ENCODE measurements at places on chromosomes 11 and 22. TPM values are rescaled to one million over a fixed set of nuclear protein-coding genes. Genes with fewer than 3 reads are reported as not detected.

Gene HTR3B
- total RNA-seq, result not detected

DNA sequence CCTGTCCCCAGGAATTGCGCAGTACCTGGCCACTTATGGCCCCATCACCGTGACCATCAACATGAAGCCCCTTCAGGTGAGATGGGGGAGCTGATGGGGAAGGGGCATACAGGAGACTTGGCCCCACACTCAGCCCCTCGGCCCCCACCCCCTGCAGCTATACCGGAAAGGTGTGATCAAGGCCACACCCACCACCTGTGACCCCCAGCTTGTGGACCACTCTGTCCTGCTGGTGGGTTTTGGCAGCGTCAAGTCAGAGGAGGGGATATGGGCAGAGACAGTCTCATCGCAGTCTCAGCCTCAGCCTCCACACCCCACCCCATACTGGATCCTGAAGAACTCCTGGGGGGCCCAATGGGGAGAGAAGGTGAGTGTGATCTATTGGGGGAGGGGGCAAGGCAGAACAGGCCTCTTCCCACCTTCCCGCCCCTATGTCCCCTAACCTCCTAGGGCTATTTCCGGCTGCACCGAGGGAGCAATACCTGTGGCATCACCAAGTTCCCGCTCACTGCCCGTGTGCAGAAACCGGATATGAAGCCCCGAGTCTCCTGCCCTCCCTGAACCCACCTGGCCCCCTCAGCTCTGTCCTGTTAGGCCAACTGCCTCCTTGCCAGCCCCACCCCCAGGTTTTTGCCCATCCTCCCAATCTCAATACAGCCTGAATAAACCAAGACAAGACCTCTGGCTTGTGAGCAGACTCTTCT, 3.6 kb downstream of the CTSW start:
- no peak for DNase-seq

DNA sequence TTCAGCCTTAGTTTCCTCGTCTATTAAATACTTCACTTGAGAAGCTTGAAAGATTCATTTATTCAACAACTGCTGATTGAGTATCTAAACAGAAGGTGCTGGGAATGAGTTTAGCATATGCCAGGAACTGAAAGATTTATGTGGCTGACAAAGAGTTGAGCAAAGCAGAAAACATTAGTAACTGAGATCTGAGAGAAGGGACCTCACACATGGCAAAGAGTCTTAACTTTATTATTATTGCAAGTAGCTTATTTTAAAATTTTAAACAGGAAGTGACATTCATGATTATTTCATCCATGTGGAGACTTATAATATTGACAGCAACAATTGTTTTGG, 133.6 kb downstream of the CASP12 start:
- no peak for DNase-seq

DNA sequence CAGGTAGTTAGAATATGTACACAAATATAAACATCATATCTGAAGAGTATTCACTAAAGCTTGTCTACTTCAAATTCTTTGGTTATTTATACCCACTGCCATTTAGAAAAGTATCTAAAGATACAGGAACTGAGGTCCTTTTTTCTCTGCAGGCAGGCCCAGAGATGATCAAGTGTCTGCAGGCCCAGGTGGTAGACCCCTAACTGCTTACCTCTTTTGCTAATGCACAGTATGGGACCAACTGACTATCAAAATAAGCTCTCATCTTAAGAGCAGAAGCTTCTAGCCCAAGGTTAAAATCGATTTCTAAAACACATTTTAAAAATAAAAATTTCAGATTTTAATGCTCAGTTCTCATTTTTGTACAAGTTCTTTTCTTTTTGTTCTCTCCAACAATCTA, 81.5 kb downstream of the APOL5 start:
- DNase-seq, result no peak

- no peak for DNase-seq
Measured at GRCh38 chr11:8732324-8732670, 49.7 kb downstream of the RPL27A start.

- no peak for DNase-seq
Measured at GRCh38 chr11:129593098-129593497, 217.4 kb downstream of the BARX2 start.

DNA sequence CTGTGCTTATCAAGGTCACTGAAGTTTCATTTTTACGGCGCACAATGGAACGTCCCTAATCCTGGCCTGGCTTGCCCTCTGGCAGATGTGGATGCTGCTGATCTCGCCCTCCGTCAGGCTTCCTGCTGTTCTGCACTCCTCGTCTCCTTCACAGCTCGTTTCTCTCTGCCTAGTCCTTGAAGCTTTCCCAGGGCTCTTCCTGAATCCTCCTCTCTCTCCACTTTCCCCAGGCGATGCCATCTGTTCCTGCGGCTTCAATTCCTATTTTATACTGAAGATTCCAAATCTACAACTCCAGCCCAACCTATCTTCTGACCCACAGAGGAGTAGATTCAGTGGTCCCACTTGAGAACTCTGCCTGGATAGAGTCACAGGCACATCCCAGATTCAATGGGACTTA, 14.2 kb downstream of the SLC22A8 start:
- DNase-seq, result no peak

DNA sequence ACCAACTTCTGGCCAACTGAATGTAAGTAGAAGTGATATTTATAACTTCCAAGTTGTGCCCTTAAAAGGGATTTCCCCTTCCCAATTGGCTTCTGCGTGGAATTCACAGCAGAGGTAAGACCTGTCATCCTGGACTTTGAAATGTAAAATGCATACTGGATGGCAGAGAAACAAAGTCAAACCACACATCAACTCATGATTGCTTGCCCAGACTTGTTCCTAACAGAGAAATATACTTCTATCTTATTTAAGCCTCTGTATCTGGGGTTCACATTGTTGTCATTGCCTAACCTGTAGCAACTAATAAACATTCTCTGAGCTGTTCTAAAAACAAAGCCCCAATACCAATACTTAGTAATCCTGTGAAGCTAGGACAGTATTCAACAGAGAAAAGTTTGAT, 6.2 kb downstream of the ME3 start:
- DNase-seq, result no peak

Data from NCI-H460 (cell line).